OCI-LY7 (cell line): ENCODE measurements at places on chromosomes 4 and X. TPM values are rescaled to one million over a fixed set of nuclear protein-coding genes. Genes with fewer than 3 reads are reported as not detected.

DNA sequence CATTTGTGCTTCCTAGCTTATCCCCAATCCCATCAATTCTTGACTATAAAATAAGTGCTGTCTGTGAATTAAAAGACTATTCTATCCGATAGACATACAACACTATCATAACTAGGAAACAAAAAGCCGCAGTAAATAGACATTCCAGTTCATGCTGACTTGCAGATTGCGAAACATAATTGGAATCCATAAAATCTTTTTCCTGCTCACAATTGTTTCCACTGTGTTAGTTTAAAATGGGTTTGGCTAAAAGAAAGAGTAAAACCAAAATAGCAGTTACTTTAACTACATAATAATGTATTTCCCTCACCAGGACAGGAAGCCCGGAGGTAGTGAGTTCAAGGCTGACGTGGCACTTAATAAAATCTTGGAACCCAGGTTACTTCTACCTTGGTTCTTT is 17.2 kb downstream of the SMIM31 start:
- DNase-seq: no peak

- DNase-seq: no peak
These were observed 73.2 kb upstream of the ITM2A start for GRCh38 chrX:79440336-79440735.

GRCh38 chr4:169100670-169101101 is 90.6 kb upstream of the CBR4 start:
- DNase-seq: no peak

FAM9B gene
- total RNA-seq: not detected in 2 replicates

DNA sequence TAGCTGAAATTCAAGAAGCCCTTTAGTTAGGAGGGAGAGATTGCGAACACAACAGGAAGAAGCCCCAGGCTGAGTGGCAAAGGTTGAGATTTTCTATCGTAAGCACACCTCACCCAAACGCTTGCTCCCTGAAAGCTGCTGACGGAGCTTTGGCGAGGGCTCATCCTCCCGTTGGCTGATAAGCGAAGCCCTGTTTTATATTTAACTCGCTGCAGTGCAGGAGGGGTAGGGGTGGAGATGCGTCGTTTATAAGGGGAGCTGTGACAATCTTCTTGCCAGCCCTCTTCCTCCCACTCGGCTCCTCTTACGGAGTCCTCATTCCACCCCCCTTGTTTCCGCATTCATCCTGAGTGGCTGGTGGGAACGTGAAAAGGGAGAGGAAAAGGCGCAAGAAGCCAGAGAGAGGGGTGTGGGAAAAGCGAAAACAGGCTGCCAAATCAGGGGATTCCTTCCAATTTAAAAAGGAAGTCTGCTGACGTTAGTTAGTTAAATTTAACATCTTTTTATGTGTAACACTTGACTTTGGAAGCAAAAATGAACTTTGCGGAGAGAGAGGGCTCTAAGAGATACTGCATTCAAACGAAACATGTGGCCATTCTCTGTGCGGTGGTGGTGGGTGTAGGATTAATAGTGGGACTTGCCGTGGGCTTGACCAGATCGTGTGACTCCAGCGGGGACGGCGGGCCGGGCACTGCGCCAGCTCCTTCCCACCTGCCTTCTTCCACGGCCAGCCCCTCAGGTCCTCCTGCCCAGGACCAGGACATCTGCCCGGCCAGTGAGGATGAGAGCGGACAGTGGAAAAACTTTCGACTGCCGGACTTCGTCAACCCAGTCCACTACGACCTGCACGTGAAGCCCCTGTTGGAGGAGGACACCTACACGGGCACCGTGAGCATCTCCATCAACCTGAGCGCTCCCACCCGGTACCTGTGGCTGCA is at the start of gene ENPEP:
TSS of gene ENPEP (plus strand) at position 275 of the 938 bp plus-strand sequence. CDS start at position 535, 260 bp downstream.
- DNase-seq: no peak

LIAS gene
- total RNA-seq: 28.3 and 28.4 TPM in 2 replicates

DNA sequence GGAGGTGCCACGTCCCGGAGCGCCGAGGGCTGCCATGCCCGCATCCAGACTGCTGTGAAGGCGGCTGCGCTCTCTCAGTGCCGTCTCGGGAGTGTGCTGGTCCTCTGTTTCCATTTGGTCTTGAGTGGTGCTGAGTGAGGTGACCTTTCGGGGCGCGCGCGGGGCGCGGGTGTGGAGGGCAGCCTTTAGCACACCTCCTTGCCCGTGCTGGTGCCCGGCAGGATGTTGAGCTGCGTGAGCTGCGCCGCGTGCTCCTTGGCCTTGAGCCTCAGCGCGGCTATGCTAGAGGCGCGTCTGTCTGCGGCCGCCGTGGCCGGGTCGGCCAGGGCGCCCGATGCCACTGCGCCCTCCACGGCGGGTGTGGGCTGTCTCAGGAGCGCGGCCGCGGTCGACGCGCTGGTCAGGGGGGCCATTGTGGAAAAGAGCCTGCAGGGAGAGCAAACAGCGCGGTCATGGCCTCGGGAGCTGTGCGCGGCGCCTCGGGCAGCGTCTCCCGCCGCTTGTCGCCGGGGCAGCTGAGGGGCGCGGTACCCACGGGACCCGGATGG is 11.2 kb downstream of the ARX start:
- no peak for DNase-seq

- no peak for DNase-seq
These were observed 372.6 kb downstream of the FBXO8 start for GRCh38 chr4:173910891-173911290.

LINC00632 gene
- not detected in 2 replicates for total RNA-seq

DNA sequence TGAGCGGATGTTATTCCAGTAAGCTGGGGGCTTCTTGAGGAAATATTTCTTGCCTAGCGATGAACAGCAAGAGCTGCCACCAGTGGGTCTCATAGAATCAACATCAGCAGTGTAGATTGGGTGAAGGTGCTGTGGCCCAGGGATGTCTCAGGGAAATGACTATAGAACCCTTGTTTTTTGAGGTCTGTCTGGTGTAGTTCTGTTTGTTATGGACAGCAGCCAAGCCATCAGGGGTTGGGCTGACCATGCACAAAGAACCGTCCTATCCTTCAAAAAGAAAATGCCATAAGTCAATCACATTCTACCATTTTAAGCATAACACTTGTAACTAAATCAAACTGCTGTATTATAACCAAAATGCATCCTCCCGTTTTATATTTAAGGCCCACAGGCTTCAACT is 17.3 kb upstream of the C1GALT1C1 start:
- no peak for DNase-seq

CCDC160 gene
- not detected in 2 replicates for total RNA-seq

GRCh38 chr4:34469516-34469915 is 1774.8 kb downstream of the ARAP2 start:
- no peak for DNase-seq

DNA sequence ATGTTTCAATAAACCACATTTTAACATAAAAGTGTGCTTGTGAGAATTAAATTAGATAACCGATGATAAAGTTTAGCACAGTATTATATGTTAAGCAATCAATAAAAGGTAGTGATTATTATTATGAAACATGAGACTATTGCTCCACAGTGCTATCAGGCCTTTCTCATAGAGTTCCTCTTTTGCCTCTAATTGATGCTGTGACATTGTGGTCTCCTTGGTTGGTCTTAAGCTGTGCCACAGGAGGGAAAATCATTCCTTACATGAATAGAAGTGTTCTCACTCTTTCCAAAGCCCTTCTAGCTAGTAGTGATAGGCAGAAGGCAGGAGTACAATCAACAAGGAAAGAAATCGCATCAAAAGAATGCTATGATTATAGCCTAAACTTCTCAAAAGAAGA is 9.2 kb upstream of the PDHA2 start:
- DNase-seq: no peak

DNA sequence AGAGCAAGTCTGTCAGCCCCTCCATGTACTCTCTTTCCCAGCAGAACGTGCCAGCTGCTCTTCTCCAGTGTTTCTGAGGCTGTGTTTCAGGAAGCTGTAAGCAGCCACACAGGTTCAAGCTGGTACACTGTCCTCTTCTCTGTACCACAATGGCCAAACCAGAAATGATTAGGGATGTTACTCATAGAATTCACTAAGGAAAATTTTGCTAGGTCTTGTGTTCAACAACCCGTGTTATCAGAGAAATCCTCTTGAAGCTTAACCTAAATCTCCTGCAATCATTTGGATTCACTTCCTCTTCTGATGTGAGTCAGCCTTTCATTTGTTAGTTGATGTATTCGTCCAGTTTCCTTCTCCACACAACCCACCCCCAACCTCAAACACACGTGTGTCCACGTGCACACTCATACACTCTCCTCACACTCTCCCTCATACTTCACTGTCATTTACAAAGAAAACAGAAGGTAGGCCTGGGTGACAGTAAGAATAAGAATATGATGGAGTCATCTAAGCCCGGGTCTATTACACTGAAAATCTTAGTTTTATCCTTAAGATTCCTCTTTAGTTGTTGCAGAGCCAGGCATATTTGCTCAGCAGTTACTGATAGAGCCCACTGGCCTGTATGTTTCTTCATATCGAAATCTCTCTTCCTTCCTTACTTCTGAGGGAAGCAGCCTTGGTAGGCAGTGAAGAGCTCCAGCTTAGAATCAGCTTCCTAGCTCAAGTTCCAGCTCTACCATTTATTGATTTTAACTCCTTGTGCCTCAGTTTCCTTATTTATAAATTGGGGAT is 63.4 kb downstream of the DCUN1D4 start:
- DNase-seq: peak; percentile 49

DNA sequence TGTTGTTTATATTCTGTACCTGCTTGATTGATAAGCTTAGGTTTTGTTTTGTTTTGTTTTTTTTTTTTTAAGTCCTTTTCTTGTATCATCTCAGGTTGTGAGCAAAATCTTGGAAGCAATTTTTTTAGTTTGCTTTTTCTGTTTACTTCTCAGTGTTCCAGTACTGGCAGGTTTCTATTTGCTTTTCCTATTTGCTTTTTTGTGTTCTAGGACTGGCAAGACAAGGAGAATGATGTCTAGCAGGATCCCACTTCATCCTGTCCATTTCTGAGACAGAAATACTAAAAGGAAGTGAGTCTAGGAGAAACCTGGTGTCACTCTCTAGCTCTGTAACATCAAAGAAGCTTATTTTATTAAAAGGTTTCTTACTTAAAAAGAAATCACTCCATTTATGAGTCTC is 15.6 kb downstream of the CXCL13 start:
- DNase-seq: no peak

DNA sequence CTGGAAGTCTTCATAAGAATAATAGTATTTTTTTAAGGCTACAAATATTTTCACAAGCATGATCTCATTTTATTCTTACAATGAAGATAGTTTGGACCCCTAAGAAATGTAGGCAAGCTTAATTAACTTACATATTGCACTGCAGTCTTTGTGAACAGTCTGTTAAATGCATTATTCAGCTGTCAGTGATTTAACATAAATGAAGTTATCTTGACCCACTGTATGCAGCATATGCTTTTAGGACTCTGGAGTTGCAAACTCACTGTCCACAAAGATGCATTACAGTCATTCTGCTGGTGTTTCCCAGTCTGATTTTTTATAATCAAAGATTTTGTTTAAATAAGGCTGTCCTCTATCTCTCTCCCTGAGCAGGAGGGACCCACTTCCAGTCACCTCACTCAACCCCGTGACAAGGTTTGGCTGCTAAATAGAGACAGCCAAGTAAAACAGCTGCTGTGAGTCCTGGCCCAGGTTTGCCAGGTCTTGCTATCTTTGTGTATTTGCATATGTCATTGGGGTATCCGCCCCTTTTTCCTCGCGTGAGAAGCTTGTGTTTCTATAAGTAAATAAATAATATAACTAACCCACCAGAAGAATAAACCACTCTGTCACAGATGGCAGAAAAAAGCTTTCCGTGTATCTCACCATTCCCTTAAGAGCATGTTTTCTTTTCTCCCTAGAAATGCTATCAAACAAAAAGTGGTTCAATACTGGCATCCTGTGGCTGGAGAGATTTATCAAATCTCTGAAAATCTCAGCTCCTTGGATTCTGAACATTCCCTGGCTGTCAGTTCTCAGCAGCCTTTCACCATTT is 67.0 kb downstream of the SLC7A11 start:
- DNase-seq: no peak

GRCh38 chr4:127558489-127559407 is 74.0 kb upstream of the INTU start:
- no peak for DNase-seq

DNA sequence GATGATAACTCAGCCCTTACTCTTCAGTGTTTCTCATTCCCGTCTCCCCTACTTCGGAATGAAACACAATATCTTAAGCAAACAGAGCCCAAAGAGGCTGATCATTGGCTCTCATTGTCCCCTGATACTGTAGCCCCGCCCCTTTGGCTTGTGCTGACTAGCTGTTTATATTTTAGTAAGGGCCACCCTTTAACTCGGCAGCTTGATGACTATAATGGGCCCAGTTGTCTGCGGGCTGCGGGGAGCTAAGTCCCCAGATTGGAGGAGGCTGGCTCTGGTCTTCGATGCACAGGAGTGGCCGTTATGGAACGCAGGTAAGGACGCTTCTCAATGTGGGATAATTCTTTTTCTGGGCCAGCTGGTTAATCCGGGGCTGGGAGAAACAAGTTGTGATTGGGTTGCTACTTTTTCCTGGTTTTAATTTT is at the start of gene TRIM2:
TSS of gene TRIM2 (plus strand) at position 197 of the 425 bp plus-strand sequence. CDS start at position 285, 88 bp downstream.
- no peak for DNase-seq

- no peak for DNase-seq
These were observed 26.2 kb upstream of the PYURF start for GRCh38 chr4:88549815-88550214.

GRCh38 chr4:53461244-53461643 is 83.8 kb downstream of the FIP1L1 start:
- no peak for DNase-seq

GRCh38 chrX:8939322-8939721 is 94.6 kb downstream of the FAM9B start:
- no peak for DNase-seq

DNA sequence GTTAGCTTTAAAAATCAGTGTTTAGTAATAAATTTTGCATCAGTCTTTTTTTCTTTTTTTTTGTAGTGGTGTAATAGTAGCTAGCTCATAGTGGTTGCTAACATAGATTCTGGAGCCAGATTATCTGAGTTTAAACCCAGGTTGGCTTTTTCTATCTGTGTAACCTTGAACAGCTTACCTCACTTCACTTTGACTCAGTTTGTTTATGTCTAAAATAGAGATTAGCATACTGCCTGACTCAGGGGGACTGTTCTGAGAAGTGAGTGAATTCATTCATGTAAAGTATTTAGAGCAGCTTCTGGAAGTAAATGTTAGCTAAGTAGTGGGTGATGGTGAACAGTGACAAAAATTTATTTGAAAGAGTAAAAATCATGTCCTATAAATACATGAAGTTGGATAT is 32.9 kb downstream of the CPEB2 start:
- no peak for DNase-seq

- DNase-seq: no peak
These were observed 254.5 kb upstream of the SLITRK2 start for GRCh38 chrX:145563159-145563558.

DNA sequence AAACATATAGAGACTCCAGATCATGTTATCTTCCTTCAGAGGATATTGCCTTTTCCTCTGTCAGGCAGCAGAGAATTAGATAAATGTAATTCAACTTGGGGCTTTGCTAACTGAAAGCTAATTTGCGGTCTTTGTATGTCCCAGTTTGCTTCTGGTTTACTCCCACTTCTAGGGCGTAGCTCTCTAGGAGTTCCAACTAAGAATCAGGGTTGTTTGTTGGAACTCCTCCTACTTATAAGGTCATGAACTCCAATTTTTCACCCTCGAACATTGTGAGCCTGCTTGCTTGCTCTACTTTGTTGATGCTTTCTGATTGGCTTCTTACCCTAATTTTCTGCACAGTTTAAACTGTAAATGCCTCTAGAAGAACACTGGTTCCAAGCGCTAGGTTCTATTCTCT is 66.1 kb downstream of the FMR1NB start:
- no peak for DNase-seq

GRCh38 chrX:51893931-51894696 is 691 bp downstream of the MAGED1 start:
- DNase-seq: peak; percentile 10

- DNase-seq: no peak
These were observed 59.0 kb downstream of the EVC start for GRCh38 chr4:5770051-5770450.
